ENCODE measurements at places on chromosomes 12 and 14.

GRCh38 chr14:71536015-71536740 is 396.1 kb upstream of the RGS6 start:
- DNase-seq = no peak

- DNase-seq = no peak
Measured at GRCh38 chr12:112677050-112677765, 114.3 kb upstream of the RPH3A start.

GRCh38 chr12:356276-356988 is 32.7 kb downstream of the KDM5A start:
- DNase-seq = no peak

GRCh38 chr14:103830511-103831270 is 16.7 kb downstream of the PPP1R13B start:
- no peak for DNase-seq

DNA sequence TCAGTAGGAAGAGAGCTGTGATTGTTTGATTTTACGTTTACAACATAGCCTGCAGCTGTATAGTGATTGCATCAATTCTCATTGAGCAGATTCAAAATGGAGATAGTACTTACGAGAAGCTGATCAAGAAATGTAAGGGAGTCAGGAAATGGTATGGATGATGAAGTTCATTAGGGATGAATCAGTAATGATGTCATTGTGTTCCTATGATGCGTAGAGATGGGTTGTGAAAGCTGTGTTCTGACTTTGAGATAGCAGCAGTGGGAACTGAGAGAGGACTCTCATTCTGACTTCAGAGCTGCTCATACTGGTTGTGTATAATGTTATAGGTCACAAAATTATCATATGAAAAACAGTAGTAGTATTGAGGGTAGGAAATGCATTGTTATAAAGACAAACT is 44.0 kb downstream of the TTLL5 start:
- no peak for DNase-seq

GRCh38 chr12:120125792-120126634 is 9.5 kb upstream of the RAB35 start:
- no peak for DNase-seq

GRCh38 chr12:229441-230191 is 15.7 kb upstream of the SLC6A12 start:
- DNase-seq = no peak

DNA sequence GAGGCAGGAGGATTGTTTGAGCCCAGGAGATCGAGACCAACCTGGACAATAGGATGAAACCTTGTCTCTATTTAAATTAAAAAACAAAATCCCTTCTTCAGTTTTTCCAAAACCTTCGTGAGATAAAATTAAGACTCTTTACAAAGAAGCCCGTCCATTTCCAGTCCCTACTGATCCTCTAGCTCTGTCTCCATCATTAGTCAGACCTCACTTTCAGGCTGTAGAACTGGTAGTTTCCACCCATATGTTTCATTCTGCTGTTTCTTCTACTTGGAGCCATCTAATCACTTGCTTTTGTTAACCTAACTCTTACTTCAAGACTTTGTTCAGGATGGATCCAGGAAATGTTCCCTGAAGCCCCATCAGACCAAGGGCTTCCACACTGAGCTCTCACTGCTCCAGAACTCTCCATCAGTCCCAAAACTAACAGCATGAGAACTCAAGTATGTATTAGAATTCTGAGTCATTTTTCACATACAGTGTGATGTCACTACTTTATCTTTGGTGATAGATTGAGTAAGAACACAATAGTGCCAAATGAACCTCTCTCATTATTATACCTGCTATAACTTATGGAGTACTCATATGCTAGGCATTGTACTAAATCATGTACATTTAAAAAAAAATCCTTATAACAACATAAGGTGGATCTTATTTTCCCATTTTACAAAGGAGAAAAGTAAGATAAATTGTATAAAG is 90.8 kb downstream of the PRICKLE1 start:
- no peak for DNase-seq

- DNase-seq = no peak
Measured at GRCh38 chr14:44170101-44170500, 337.0 kb downstream of the FSCB start.

GRCh38 chr14:105067140-105067968 is 2.1 kb upstream of the GPR132 start:
- no peak for DNase-seq

DNA sequence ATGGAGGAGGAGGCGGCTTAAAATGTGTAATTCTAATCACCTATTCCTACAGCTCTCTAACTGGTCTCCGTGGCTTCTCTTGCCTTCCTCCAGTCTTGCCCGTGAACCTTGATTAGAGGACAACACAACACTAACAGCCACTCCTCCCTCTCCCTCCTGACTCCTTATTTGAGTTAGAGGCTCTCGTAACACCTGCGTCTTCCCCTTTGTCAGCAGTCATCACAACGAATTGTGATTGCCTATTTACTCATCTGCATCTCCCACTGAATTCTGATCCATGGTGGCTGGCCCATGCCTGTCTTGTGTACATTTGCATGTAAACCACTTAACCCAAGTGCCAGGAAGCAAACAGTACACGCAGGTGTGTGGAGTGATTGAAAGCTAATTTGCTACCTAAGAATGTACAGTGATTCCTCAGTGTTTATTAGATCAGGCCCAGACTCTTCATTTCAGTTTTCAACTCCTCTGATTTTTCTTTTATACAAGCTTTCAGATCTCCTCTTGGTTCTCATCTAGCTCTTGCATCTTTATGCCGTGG is 154.5 kb downstream of the MON2 start:
- DNase-seq = no peak

GRCh38 chr12:91249054-91249453 is 66.4 kb upstream of the DCN start:
- no peak for DNase-seq

- no peak for DNase-seq
Measured at GRCh38 chr14:51873221-51873893, 12.9 kb downstream of the GNG2 start.

GRCh38 chr12:66345212-66345611 is 42.9 kb downstream of the HELB start:
- no peak for DNase-seq

GRCh38 chr14:76352639-76353281 is 23.2 kb upstream of the ESRRB start:
- no peak for DNase-seq

GRCh38 chr12:113314121-113314529 is 20.8 kb downstream of the SLC8B1 start:
- DNase-seq = no peak

- no peak for DNase-seq
Measured at GRCh38 chr12:39803151-39803550, 183.5 kb upstream of the ABCD2 start.

Data from activated gamma-delta T cell (primary cell).